Liver (tissue), 10 donors: ENCODE measurements at places on chromosomes 5 and 9. TPM values are rescaled to one million over a fixed set of nuclear protein-coding genes. Genes with fewer than 3 reads are reported as not detected.

DNA sequence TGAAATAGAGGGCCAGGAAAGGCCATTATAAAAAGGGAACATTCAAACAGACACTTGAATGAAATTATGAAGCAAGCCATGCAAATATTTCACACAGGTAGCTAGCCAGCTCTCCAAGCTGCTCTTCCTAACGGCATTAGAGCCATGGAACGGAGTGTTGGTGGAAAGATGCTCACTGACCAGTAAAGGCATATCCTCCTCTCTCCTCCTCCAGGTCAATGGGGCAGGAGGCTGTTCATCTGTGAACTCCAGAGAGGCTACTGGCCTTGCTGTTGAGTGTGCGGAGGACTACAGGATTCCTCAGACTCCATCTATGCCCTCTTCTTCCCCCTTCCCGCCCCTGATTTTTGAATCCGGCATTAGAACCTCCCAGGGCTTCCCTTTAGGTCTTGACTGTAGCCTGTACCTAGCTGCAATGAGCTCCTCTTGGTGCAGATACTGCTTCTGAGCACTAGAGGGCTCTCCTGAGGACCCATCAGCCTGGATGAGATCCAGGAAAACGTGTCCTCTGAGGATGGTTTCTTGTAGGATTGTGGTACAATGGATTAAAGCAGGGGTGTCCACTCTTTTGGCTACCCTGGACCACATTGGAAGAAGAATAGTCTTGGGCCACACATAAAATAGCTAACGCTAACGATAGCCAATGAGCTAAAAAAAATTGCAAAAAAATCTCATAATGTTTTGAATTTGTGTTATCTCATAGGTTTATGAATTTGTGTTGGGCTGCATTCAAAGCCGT is 162.2 kb downstream of the SREK1 start:
- DNase-seq, result no peak

DNA sequence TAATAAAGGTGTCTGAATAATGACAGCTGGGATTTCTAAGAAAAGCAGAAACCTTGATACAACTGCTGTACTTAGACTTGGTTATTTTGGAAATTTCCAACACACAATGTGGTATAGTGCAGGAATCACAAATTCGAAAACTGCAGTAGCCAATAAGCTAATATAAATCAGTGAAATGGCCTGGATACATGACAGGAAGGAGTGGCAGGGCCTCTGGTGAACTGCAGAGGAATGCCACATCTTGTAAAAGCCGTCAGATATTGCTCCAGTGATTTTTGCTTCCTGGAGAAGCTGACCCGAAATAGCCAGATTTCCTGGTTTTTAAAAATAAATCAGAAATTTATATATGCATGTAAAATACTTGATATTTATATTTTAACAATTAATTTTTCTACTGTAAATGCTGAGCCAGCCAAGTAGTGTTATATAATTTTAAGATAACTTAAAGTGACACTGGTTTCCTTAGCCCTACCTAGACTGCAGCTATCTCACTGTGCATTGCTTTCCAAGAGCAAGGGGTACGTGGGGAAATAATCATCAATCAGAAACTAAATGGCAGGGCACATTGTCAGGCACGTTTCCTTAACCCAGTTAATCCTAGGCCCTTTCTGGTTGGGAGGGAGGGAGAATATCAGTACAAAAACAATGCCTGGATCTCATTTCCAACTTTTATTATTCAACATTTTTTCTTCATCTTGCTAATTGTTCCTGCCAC is 182.4 kb downstream of the RASEF start:
- DNase-seq, result no peak

GRCh38 chr5:158463188-158463587 is 604.2 kb upstream of the CLINT1 start:
- no peak for DNase-seq

- no peak for DNase-seq
Measured at GRCh38 chr5:16857635-16858034, 78.5 kb downstream of the MYO10 start.

- DNase-seq, result no peak
Measured at GRCh38 chr9:107453479-107453878, 36.1 kb downstream of the KLF4 start.

DNA sequence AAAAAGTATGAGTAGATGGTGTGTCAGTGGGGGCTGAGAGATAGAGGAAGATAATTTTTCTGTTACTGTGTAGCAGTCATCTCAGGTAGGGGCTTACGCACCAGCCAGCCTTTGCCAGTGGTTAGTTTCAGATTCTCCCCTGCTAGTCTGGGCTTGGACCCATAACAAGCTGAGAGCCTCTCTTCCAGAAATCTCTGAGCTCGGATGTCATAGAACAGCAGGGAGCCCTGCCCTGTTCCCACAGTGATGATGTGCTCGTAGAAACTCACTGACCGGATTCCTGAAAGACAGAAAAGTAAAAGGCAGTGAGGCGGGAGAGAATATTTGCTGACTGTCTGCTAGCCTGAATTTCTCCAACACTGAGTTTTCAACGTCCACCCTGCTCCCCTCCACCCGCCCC is 37.2 kb downstream of the DCAF12 start:
- DNase-seq, result no peak

GRCh38 chr5:143297756-143298155 is 105.7 kb downstream of the NR3C1 start:
- no peak for DNase-seq

DNA sequence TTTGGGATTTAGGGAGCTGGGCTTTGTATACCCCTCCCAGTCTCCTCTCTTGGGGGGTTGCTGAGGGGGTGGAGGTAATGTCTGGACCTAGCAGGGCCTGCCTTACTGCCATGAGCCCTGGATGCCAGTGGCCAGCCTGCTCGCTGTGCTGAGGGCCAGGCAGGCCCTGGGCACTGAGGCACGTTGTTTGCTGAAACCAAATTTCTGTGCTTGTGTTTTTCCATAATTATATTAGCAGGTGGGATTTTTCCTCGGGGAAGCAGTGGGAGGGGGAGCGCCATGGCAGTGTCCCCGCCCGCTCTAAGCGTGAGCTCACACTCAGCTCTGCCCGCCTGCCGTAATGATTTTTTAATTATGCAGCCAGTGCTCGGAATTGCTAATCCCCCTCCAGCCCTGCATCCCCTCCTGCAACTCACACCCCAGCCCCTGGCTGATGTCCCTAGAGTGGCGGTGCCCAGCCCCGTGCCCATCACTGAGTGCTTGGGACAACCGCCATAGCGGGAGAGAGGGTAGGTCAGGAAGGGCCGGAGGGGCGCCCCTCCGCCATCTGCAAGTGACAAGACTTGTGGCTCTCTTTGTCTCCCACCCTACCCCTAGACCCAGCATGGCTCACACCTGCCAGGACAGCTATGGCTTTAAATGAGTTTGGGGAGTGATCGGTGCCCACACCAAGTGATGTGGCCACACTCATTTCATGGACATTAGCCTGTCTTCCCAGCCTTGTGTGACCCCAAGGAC is 20.9 kb downstream of the CXXC5 start:
- no peak for DNase-seq

- DNase-seq, result no peak
Measured at GRCh38 chr9:91047993-91048607, 246.5 kb downstream of the SYK start.

DNA sequence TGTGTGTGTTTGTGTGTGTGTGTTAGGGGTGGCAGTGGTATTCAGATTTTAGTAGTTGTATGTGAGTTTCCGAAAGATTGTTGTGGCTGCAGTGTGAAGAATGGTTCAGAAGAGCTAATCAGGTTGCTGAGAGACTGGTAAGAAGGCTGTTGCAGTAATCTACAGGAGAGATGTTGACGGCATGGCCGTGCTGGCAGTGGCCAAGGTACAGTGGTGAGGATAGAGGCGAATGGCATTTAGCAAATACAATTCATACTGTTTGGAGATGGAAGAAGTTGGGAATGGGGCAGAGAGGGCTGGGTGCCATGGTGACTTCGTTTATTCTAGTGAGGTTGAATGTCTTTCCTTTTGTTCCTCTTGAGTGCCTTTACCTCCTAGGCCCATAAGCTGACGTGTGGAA is 77.5 kb upstream of the SPATA31D4 start:
- DNase-seq, result no peak

DNA sequence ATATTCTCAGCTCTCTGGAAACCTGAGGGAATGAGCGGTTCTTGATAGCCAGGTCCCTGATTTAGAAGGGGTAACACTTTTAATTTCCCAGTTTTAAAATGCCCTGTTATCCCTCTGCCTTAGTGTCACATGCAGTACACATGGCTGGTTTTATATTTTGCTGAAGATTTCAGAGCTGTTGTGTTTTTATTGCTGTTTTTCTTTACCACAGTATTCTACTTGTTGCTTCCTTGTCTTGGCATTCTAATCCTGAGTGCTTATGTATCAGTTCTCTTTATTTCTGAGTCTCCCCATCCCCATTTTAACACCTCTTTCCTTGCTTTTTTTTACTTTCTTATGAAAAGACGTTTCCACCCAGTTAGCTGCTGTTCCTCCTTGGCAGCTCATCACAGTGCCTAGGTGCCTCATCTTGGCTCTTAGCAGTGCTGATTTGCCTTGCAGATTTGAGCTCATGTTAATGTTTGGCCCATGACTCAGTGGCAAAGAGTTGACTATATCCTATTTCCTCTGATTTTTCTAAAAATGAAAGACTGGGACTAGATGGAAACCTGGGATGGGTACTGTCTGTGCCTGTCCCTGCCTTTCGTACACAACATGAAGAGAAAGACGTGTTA is 3.7 kb downstream of the MTRR start:
- no peak for DNase-seq

- DNase-seq, result no peak
Measured at GRCh38 chr5:54908774-54909525, 76.4 kb downstream of the ESM1 start.

DNA sequence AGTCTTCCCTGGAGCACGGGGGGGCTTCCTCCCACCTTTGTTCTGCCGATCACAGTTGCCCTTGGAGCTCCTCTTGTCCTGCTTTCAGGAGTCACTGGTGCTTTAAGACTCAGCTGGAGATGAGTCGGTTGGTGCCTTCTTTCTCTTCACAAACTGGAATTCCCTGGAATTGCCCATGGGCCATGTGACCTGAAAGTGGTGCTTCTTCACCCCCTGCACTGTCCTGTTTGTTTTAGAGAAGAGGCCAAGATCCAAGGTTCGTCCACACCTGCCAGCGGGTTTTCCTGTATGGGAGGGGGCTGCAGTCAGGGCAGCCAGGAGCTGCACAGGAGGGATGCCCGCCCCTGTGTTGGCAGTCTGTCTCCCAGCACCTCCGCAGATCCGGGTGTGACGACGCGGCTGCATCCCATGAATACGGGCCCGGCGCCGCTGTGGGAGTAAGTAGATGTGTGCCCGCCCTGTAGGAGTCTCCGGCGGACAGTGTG is 9.5 kb upstream of the MRPS2 start:
- DNase-seq, result no peak

GRCh38 chr5:60538955-60539866 is 160.8 kb downstream of the DEPDC1B start:
- no peak for DNase-seq

- DNase-seq, result no peak
Measured at GRCh38 chr5:159519365-159519764, 189.1 kb upstream of the IL12B start.

- no peak for DNase-seq
Measured at GRCh38 chr9:106596984-106597383, 266.0 kb upstream of the ZNF462 start.

GRCh38 chr5:34859253-34859652 is 20.3 kb downstream of the TTC23L start:
- no peak for DNase-seq

DNA sequence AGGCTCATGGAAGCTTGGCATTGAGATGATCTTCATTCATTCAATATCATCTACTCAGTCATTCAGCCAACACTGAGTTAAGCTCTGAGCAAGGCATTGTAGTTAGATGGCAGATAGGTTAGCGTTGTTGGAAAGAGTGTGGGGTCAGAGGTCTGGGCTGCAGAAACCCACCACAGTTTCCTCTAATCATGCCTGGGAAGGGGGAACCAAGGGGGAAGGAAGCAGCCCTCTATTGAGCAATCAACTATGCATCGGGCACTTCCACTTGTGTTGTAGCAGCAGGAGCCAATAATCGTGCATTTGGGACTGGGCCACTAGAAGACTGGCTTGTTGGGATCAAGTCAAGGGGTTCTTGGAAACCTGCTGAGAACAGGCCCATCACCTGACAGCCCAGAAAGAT is 139.1 kb downstream of the PIP5K1B start:
- no peak for DNase-seq

DNA sequence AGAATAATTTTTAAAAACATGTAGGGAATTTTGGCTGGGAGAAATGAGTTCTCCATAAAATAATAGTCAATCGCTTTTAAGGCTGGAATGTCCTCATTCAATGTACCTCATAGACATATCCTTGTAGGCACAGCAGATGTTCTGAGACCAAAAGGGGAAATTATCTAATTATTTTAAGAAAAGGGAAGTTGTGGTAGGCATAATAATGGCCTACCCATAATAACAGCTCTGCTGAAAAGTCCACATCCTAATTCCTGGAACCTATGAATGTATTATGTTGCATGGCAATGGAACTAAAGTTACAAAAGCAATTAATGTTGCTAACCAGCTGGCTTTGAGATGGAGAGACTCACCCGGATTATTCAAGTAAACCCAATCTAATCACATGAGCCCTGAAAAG is 216.1 kb downstream of the TRIM36 start:
- no peak for DNase-seq

- DNase-seq, result no peak
Measured at GRCh38 chr5:34002629-34003328, 5.1 kb downstream of the AMACR start.

DNA sequence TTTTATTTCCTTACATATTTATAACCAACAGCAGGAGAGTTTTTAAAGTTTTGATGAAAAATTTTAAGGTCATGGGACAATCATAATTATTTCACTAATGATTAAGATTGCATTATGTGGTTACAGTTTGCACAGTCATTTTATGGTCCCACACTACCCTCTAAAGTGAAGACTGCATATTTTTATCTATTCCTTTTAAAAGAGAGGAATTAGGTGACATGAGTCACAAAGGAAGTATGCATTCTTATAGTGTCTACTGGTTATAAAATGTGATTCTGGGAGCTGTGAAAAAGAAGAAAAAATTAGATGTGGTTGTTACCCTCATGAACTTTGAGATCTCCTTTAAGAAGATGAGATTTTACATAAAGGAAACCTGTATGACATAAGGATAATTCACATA is 87.9 kb upstream of the GRIA1 start:
- no peak for DNase-seq

- no peak for DNase-seq
Measured at GRCh38 chr9:33480106-33480505, 6.4 kb upstream of the NOL6 start.

DNA sequence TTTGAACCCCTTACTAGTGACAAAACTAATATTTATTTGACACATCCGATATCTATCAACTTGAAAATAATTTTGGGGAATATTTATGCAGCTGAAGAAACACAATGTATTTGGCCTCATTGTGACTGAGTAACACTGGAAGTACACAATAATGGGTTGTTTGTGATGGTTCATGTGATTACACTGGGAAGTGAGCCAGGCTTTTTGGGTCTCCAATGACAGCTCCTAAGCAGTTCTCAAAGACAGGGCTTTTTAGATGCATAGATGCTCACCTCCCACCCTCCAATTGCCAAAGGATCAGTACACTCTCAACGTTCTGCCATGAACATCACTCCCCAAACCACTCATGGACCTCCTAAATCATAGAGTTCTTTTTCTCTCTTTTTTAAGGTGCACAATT is 170.0 kb downstream of the SLC24A2 start:
- DNase-seq, result no peak

TAF7 gene
- total RNA-seq, result 36.3 TPM

COL15A1 gene
- 0.42 TPM for total RNA-seq

GRM6 gene
- 0.23 TPM for total RNA-seq

GPR107 gene
- 17.2 TPM for total RNA-seq

SLC36A3 gene
- not detected for total RNA-seq

CTSL gene
- 193 TPM for total RNA-seq

SLC34A1 gene
- total RNA-seq, result 0.23 TPM

RPL12 gene
- 576 TPM for total RNA-seq

FOXD4L3 gene
- total RNA-seq, result not detected

ADRA1B gene
- 0.70 TPM for total RNA-seq

RABL6 gene
- 32.6 TPM for total RNA-seq
